H7 (cell line): ENCODE measurements at places on chromosomes 12 and 14. TPM values are rescaled to one million over a fixed set of nuclear protein-coding genes. Genes with fewer than 3 reads are reported as not detected.

Gene FAM216A
- 22.4 and 34.7 TPM in 2 replicates for total RNA-seq

Gene B4GALNT1
- 0.59 and 0.70 TPM in 2 replicates for total RNA-seq

Gene NKX2-1
- 0.78 and 1.7 TPM in 2 replicates for total RNA-seq

Gene KLHL33
- total RNA-seq: 0.28 TPM in 1 of 2 replicates, not detected in the other

Gene SLC2A14
- total RNA-seq: 1.4 and 1.7 TPM in 2 replicates

Gene CTSG
- total RNA-seq: 0.10 TPM in 1 of 2 replicates, not detected in the other
